Kidney glomerular epithelial cell (primary cell): ENCODE measurements at places on chromosomes 7 and 10.

- DNase-seq, result peak; percentile 36
These were observed 175.1 kb downstream of the NEURL1 start for GRCh38 chr10:103668351-103669242.

DNA sequence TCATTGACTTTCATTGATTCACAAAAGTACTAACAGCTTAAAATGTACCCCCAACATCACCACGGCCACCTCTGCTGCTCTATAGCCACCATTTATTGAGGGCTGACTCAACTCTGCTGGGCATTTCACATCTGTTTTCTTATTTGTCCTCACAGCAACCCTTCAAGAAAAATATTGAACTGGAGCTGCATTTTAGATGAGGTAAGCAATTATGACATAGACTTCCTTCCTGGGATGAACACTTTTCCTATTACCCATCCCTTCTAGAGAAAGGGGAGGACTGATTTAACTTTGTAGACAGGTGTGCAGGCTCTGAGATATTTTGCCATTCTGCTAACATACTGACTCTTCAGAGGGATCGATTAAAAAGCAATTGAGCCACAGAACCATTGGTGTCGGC is 217.4 kb downstream of the CACNA2D1 start:
- no peak for DNase-seq

GRCh38 chr7:90180011-90180585 is 25.8 kb downstream of the STEAP1 start:
- DNase-seq, result peak; percentile 46

DNA sequence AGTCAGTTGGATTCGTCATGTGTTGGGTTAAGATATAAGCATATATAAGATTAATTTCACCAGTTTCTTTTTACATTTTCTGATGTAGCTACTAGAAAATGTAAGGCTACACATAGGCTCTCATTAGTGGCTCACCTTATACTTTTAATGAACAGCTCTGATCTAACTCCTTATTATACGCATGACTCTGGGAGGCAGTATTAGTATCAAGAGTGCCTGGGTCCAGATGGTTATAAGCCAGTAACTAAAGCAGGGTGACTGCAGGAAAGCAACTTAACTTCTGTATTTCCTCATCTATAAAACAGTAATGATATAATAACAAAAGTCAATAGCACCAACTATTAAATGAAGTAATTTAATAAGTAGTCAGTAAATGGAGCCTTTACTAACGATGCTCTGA is 1.4 kb upstream of the ELMO1 start:
- DNase-seq, result no peak

GRCh38 chr7:149525280-149525679 is 27.7 kb upstream of the ZNF746 start:
- no peak for DNase-seq
